ENCODE measurements at places on chromosomes 5 and 9.

DNA sequence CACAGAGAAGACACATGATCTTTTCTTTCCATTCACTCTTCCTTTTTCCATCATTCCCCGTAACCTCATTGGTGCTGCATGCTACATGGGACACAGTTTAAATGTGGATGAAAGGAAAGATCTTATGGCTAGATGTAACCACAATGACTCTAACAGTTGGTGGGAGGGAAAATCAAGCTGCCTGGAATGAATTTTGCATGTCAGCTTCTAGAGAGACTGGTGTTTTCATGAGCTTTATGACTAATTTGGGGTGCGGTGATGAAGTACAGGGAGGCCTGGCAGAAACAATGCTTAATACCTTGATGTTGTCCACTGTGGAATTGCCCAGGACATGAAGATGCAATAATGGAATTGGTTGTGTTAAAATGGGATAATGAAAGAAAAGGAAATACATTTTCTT lies 55.9 kb upstream of the MYO10 start:
- DNase-seq: no peak

- no peak for DNase-seq
Observed at GRCh38 chr9:129384491-129385210, 206.6 kb upstream of the IER5L start.

DNA sequence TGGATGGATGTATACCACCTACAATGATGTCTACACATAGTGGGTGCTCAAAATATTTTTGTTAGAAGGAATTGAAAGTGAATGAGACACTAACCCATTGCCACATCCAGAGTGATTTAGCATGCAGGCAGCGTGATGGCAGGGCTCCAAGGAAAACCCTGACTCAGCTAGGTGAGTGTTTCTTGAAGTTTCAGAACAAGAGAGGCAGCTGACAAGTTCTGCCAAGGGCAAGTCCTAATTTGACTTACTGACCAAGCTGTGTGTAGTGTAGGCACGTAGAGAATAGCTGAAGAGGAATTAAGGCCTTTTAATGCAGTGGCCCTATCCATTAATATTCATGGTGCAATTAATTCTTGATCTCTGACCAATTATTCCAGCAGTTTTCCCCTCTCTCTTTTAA lies 107.8 kb upstream of the ATP10B start:
- no peak for DNase-seq

DNA sequence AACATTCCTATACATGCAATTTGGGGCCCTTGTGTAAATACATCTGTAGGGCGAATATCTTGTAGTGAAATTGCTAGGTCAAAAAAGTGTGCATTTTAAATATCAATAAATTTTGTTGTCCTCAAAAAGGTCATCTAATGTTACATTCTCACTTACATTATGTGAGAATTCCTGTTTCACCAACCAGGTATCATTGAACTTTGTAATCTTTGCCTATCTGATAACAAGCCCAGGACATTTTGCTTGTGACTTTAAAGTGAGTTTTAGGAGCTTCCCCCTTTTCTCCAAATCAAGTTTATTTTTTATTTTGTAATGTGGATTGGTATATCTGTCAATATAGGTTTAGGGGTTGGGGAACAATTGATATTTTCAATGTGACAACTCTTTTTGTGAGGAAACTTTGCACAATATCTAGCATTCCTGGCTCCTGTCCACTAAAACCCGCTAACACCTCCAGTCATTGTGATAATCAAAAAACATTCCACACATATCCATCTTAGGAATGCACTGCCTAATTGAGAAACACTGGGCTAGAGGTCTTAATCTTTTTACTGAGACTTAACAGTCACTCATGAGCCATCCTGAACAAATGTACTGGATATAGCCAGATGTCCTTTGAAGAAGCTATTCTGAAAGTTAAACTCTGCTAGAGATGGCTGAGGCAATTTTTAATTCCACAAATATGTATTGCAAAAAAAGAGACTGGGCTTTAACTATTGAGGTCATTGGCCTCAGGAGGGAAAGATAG lies 72.5 kb upstream of the SLC1A1 start:
- no peak for DNase-seq

- DNase-seq: no peak
Observed at GRCh38 chr5:177462021-177462670, 11.3 kb downstream of the DBN1 start.

- no peak for DNase-seq
Observed at GRCh38 chr9:33227741-33228140, 12.2 kb upstream of the SPINK4 start.

DNA sequence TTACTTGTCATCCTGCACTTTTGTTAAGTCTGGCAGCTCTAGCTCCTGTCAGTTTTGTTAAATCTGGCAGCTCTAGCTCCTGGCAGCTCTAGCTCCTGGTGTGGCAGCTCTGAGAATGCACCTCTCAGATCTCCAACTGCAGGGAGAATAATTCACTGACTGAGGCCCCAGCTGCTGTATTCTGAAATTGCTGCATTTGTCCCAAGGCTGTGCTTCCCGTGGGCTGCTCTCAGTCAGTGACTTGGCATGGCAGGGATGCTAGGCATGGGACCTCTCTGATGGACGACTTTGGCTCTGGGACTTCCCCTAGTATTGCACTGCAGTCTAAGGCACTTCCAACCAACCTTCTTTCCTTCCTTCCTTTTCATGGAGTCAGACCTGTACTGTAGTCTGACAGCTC lies 475.7 kb downstream of the CCDC171 start:
- DNase-seq: no peak

DNA sequence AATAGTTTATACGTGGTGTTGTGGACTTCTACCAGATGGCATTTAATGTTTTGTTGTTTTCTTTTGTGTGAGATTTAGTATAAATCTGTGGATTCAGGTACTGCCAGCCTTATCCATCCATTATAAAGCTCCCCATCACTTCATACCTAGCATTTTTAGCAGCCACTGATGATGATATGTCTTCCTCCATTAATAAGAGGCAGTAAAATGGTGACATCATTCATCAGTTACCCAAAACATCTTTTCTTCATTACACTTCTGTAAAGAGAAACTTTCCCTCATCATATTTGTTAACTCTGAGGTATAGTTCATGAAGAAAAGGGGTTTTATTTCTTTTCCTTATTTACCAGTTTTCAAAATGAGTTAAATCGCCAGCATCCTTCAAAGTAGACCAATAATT lies 19.4 kb downstream of the CHD1 start:
- no peak for DNase-seq

- no peak for DNase-seq
Observed at GRCh38 chr9:69444021-69444420, 119.0 kb downstream of the ENTREP1 start.
